ENCODE measurements at places on chromosomes 1 and 21.

- DNase-seq, result no peak
Observed at GRCh38 chr21:36769051-36769839, 70.3 kb downstream of the SIM2 start.

DNA sequence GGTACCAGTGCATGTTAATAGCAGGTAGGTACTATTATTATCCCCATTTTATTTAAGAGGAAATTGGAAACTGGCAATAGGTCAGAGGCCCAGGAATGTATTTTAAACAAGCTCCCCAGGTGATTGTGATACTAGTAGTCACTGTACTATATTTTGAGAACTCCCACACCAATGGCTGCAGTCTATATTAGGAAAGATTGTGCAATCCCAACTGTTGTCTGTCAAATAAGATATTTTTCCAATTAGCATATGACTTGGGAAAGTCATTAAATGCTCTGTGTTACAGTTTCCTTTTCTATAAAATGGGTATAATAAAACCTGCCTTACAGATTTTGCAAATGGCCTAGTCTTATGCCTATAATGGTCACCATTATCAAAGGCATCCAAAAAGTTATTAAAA is 94.2 kb upstream of the DMRTA2 start:
- DNase-seq, result no peak

DNA sequence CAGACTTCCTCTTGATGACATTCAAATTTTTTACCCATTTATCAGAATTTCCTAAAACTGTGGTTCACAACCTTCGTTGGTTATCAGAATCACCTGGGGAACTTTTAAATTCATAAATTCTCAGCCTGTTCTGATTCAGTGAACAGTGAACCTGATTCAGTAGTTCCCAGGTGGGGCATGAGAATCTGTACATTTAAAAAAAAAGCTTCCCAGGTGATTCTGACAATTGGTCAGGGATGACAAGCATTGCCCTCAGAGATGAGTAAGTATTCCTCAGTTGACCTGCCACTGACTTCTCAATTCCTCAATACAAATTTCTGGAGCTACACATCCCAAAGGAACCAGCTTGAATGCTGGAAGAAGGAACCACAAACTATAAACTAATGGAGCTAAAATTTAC is 23.5 kb upstream of the CR2 start:
- no peak for DNase-seq

DNA sequence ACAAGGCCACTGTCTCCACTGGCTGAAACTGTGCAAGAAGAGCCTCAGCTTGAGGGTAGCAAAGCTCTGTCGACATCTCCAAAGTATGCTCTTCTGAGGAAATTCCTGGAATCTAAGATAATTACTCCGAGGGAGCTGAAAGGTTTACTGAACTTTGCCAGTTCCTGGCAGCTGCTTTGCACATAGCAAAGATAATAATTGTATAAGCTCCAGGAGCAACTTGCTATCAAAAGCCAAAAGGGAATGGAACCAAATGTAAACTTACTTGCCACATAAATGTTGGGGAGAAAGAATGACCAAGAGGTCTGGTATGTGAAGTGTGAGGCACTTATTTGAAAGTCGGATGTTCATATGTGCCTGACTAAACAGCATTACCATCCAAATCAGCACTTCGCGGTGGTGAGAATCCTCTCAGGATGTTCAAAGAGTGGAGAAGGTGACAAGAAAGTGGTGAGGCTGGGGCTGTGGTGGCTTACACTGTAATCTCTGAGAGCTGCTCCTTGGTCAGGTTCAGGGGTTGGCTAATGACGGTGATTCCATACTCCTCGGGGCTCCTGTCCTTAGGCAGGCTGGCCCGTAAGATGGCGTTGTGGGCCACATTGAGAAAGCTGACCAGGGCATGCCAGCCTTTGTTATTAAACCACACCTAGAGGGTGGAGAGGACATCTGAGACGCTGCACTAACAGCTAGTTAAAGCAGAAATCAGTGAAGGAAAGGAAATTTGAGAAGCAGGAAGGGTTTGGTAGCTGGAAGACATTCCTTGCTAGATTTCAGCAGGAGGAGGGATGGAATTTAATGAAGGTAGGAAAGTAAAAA is 100.0 kb downstream of the ABCA4 start:
- DNase-seq, result no peak

DNA sequence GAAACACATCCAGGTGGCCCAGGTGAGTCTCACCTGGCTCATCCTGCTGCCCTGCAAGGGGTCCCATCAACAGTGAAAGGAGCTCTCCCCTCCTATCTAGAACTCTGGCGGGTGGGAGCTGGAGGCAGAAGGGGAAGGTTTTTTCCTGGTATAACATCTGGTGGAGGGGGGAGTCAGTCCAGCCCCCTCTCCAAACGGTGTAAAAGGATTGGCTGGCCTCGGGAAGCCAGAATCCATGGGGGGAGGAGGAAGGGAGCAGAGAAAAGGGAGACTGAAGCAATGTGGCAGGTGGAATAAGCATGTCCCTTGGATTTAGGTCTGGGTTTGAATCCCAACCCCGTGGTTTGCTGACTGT is 1.2 kb upstream of the CAMK2N1 start:
- DNase-seq, result no peak

- no peak for DNase-seq
Observed at GRCh38 chr21:40481764-40482163, 365.2 kb downstream of the DSCAM start.

GRCh38 chr21:29017639-29018237 is 1.4 kb downstream of the RWDD2B start:
- DNase-seq, result no peak

GRCh38 chr1:33364565-33364918 is 43.6 kb upstream of the A3GALT2 start:
- no peak for DNase-seq

GRCh38 chr1:37123276-37124115 is 89.2 kb upstream of the GRIK3 start:
- no peak for DNase-seq

GRCh38 chr21:43355925-43356289 is 71.0 kb downstream of the SIK1 start:
- DNase-seq, result no peak

GRCh38 chr1:94130851-94131595 is 10.1 kb upstream of the ABCA4 start:
- DNase-seq, result no peak

- DNase-seq, result no peak
Observed at GRCh38 chr1:224565186-224565585, 50.9 kb upstream of the CNIH3 start.

GRCh38 chr21:45504021-45504515 is 38.2 kb downstream of the SLC19A1 start:
- DNase-seq, result no peak

GRCh38 chr1:82225421-82226185 is 424.9 kb downstream of the ADGRL2 start:
- no peak for DNase-seq

GRCh38 chr1:60428127-60428526 is 354.6 kb upstream of the C1orf87 start:
- no peak for DNase-seq

DNA sequence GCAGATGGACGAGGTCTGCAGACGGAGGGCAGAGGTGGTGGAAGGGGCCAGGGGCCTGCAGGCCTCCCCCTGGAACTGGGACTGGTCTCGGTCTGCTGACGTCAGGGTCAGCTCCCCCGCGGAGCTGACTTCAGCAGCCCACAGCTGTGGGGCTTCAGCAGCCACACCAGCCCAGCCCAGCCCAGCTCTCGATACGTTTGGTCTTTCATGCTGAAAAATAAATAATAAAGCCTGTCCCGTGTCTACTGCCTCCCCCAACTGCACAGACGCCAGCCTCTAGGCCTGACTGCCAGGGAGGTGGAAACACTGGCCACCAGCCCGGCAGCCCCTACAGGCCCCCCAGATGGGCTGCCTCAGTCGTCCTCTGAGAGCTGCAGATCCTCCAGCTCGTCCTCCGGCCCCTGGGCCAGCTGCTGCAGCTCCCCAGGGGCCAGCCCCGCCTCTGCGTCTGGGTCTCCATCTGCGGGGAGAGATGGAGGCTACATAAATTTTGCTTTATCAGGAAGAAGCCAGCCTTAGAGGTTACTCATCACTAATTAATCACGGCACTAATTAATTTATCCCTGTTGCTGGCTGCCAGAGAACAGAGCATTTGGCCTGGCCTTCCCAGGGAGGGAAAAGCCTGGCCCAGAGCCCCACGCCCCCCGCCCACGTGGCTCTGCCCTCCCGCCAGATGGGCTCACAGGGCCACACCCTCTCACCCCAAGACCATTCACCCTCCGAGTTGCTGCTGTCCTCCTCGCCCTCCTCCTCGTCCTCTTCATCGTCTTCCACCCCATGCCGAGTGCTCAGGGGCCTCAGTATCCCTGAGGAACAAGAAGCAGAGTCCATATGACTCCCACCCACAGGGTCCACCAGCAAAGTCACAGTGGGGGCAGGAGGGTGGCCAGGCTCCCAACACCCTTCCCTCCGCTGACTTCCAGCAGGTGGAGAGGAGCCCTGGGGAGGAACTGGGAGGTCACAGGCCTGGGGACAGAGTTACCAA is 14.4 kb downstream of the NOC2L start:
- no peak for DNase-seq

DNA sequence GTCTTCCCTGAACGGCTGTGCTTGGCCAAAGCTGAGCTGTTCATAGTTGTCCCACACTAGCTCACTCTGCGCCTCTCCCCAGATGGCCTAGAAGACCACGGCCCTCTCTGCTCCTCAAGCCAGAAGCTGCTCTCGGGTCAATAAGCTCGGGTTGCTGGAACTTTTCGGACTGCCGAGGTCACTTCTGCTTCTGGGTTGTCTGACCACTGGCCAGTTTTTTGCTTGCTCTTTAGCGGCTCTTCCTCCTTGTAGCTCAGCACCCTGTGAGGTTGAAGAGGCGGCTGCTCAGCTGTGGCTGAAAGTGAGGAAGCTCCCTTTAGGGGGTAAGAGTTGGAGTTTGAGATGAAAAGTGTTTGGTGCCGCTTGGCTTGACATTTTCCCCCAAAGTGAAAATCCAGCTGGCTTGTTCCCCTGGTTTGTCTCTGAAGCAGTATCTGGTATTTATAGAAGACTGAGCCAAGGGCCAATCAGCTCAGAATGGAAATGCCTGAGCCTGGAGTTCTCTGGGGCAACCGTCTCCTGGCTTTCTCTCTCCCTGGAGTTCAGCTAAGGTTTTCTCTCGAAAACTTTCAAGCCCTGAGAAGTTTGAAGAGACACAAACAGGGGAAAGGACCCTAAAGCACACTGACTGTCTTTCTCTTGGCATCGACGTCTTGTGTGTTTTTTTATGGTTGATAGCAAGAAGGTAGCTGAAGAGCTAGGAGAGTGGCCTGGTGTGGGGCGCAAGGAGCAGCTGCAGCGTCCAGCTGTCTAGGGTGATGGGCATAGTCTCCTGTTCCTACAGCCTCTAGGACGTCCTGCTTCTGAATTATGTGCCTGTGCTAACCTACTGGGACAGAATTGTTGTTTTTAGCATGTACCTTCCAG is 72.0 kb downstream of the SYT6 start:
- DNase-seq, result no peak

DNA sequence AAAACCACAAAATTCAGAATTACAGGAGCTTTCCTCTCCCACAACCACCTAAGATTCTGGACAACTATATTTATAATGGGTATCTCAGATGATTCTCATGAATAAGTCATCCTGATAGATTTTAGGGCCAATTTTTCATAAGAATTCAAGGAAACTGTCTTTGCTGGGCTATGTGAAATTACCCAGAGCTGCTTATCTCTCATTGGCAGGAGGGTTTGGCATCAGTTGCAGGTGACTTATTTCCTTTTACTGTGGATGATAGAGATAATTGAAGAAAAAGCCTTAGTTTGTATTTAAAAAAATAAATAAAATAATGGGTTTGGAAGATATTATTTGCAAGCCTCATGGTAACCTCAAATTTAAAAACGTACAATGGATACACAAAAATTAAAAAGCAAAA is 38.2 kb upstream of the WDR26 start:
- DNase-seq, result no peak

DNA sequence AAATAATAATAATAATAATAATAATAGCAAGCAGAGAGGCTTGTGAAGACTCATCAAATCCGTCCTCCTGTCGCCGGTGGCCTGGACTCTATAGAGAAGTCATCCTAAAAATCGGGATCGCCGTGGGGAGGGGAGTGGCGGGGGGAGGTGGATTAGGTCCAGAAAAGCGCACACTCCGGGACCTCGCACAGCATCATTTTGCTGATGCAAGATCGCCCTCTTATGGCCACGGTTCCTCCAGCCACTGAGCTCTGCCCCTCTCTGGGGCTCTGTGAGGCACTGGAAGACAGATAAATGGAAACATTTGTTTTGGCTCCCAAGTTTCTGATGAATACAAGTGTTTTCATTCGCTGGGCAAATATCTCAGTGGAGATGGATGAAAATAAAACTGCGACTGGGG is 612.0 kb downstream of the MATN1 start:
- no peak for DNase-seq

DNA sequence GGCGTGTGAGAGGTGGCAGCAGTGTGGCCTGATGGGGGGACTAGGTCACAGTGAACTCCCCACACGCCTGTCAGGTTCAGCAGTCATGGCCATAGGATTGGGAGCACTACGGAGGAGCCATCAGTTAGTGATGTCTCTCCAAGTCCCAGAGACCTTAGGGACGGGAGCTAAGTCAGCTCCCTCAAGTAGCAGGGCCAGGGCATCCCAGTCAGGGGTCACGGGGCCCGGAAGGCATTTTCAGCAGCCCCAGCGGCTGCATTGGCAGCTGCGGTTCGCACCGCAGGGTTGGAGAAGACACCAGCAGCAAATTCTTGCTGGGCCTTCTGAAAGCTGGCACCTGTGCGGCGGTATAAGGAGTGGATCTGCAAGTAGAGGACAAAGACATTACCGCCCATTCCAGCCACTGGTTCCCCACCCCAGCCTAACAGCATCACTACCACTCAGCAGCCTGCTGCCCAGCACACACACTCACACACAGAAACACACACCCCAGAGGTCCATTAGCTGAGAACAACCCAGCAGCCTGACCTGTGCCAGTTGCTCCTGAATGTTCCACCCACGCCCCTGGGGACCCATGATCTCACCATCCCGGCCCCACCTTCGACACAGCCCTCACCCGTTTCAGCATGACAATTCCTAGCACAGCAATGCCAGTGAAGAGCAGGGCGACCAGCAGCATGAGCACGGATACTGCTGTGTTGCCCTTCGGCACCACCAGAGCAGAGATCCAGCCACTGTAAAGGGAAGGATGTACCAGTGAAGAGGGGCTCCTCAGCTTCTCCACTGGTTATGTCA is 972 bp upstream of the ENTREP3 start:
- no peak for DNase-seq

- DNase-seq, result no peak
Observed at GRCh38 chr1:153415850-153416570, at the start of gene S100A7A. Gene S100A7A, plus strand, starts transcription at chr1:153416520. Its CDS starts 1,563 bp downstream, at chr1:153418083.

- no peak for DNase-seq
Observed at GRCh38 chr1:184854496-184855140, 100.0 kb upstream of the EDEM3 start.

Measured in activated CD8-positive, alpha-beta memory T cell treated with anti-CD3 and anti-CD28 coated beads for 1 hour (primary cell).